ENCODE measurements at places on chromosomes 6 and 20. TPM values are rescaled to one million over a fixed set of nuclear protein-coding genes. Genes with fewer than 3 reads are reported as not detected.

- no peaks in the 10 kb centered on the region for H3K27me3 ChIP-seq
- no peak for DNase-seq
- H3K4me3 ChIP-seq = no peak overlapping the region
- H3K4me1 ChIP-seq = no peaks in the 10 kb centered on the region
Observed at GRCh38 chr6:166927240-166927934, 29.0 kb downstream of the RNASET2 start.

DNA sequence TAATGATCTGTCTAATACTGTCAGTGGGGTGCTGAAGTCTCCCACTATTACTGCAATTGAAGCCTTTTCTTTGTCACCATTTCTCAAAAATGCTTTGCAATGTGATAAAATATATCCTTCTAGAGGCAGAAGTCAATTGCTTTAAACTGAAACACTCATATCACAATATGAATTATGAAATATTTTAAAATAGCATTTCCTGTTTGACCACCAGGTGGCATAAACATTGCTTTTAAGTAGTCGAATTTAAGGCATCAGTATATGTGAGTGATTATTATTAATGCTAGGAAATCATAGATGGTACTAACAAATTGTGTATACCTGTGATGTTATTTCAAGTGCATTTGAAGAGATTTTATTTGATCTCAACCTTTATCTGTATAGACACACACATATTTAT is 87.5 kb downstream of the MEI4 start:
- no peak for DNase-seq
- H3K27ac ChIP-seq = no peak overlapping the region
- no peaks in the 10 kb centered on the region for H3K27me3 ChIP-seq
- H3K4me3 ChIP-seq = no peak overlapping the region
- H3K36me3 ChIP-seq = no peaks in the 10 kb centered on the region

DNA sequence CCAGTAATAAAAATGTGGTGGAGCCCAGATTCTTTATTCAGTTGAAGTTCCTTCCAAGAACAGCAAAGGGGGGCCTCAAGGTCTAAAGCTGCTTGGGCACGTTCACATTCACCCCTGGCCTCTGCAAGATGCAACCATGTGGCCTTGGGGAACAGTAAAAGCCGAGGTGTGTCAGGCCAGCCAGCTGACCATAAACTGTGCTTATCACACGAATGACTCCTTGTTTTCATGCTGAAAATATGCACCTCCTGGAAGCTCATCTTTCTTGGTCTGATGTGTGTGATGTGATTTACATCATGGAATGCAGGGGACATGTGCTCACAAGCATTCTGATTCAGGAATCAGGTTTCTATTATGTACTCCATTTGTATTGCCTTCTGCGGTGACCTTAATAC is 211.6 kb upstream of the MARCKS start:
- no peak for DNase-seq
- no peaks in the 10 kb centered on the region for H3K27me3 ChIP-seq
- no peak overlapping the region for H3K27ac ChIP-seq

DNA sequence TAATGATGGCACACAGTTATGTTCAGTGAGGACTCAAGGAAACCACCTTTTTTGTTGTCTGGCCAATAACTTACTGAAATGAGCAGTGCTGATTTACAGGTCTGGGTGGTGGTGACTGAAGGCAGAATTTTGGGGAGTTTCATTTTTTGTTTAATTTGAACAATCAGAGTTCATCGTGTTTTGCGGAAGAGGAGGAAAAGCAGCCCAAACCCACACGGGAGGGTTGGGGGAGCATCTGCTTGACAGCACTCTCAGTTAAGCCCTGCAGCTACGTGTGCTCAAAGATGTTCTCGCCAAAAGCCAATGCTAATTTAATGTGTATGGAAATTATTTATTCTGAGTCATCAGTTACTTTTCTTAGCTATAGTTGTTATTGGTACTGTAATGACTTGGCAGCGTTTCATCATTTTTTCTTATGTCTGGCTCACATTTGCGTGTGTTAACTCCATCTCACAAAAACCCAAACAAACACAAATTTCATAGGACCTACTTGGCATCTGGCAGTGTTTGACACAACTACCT is 89.2 kb downstream of the UST start:
- no peak overlapping the region for H3K27ac ChIP-seq
- H3K4me3 ChIP-seq = no peak overlapping the region
- no peaks in the 10 kb centered on the region for H3K27me3 ChIP-seq
- H3K4me1 ChIP-seq = peaks cover 7% of the 10 kb centered on the region

DNA sequence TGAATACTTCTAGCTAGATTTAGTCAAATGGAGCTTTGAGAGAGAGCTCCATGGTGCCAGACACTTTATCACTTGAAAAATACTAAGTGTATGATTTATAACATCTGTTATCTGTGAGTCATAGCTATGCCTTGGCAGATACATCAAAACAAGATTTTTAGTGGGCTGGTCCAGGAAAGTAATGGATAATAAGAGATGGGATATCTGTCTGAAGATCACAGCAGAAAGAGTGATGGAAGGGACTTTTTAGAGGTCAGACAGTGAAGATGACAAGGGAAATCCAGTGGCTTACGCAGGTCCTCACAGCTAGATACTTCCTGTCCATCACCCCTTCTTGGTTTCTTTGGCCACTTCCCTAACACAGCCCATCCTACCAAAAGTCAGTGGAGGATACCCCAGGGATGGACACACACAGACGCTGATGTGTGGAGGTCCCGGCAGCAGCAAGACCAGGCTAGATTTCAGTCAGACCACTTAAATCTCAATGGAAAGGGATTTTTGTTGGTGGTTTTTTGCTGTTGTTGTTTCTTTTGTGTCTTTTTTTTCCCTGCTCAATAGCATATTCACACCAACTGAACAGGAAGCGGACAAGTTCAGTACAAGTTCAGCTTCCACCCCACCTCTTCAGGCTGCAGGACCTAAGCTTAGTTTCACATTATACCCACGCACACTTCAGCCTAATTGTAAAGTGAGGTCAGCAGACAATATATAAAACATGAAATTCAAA is 209.3 kb downstream of the ALDH8A1 start:
- peaks cover 3% of the 10 kb centered on the region for H3K4me1 ChIP-seq
- no peaks in the 10 kb centered on the region for H3K36me3 ChIP-seq
- no peak for DNase-seq
- no peak overlapping the region for H3K4me3 ChIP-seq

DNA sequence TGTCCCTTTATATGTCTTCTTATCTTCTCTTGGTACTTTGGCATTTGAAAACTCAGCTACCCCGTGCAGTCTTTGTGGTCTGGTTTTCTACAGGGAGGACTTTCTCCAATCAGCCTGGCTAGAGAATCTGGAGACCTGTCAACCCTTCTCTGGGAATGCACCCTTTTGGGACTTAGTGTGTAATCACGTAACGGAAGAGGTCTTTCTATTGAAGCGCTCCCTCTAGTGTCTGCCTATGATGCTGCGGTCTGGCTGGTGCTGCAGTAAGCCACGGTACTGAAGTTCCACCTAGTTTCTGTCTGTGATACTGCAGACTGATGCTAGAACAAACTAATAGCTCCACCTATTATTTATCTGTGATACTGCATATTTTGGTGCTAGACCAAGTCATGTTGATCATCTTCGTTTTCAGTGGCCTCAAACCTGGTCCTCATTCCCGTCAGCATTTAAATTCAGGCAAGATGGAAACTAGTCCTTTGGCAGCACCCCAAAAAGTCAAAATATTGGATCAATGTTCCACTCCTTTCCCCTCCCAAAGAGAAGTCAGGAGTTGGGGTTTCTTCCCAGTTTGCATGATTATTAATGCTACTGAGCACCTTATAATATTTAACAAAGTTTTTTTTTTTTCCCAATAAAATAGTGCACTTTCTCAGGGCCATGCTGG is 12.5 kb upstream of the SIRPB2 start:
- H3K27ac ChIP-seq = no peak overlapping the region
- H3K4me3 ChIP-seq = no peak overlapping the region
- H3K36me3 ChIP-seq = no peaks in the 10 kb centered on the region

GRCh38 chr6:115783402-115784061 is 277.2 kb downstream of the FRK start:
- no peaks in the 10 kb centered on the region for H3K4me1 ChIP-seq
- no peak overlapping the region for H3K4me3 ChIP-seq
- no peak overlapping the region for H3K27ac ChIP-seq
- no peaks in the 10 kb centered on the region for H3K27me3 ChIP-seq
- H3K36me3 ChIP-seq = no peaks in the 10 kb centered on the region

- H3K36me3 ChIP-seq = peaks cover 7% of the 10 kb centered on the region
- DNase-seq = no peak
- H3K27me3 ChIP-seq = no peaks in the 10 kb centered on the region
- H3K4me1 ChIP-seq = peaks cover 77% of the 10 kb centered on the region
Observed at GRCh38 chr20:25039697-25040437, 18.1 kb downstream of the ACSS1 start.

DNA sequence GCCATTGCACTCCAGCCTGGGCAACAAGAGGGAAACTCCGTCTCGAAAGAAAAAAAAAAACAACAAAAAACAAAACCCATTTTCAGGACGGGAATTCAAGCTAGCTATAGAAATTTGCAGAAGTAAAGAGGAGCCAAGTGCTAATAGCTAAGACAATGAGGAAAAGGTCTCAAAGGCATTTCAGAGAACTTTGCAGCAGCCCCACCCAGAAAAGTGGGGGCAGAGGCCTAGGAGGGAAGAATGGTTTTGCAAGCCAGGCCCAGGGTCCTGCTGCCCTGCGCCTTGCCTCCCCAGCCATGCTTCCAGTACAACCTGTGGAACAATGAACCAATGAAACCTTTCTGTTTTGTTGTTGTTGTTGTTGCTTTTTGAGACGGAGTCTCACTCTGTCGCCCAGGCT is 38.3 kb upstream of the SAMHD1 start:
- H3K36me3 ChIP-seq = no peaks in the 10 kb centered on the region
- H3K27ac ChIP-seq = no peak overlapping the region
- no peak overlapping the region for H3K4me3 ChIP-seq
- H3K4me1 ChIP-seq = peaks cover 9% of the 10 kb centered on the region

- H3K36me3 ChIP-seq = no peaks in the 10 kb centered on the region
- H3K4me1 ChIP-seq = peaks cover 19% of the 10 kb centered on the region
- no peak overlapping the region for H3K4me3 ChIP-seq
- no peaks in the 10 kb centered on the region for H3K27me3 ChIP-seq
- DNase-seq = no peak
Observed at GRCh38 chr6:149046164-149046821, 271.2 kb upstream of the TAB2 start.

GRCh38 chr6:154411076-154411475 is 54.5 kb upstream of the IPCEF1 start:
- no peak overlapping the region for H3K27ac ChIP-seq
- H3K4me3 ChIP-seq = no peak overlapping the region
- DNase-seq = no peak

- H3K27me3 ChIP-seq = no peaks in the 10 kb centered on the region
- no peak overlapping the region for H3K4me3 ChIP-seq
- no peak overlapping the region for H3K27ac ChIP-seq
- DNase-seq = no peak
- no peaks in the 10 kb centered on the region for H3K36me3 ChIP-seq
- H3K4me1 ChIP-seq = no peaks in the 10 kb centered on the region
Observed at GRCh38 chr6:40634429-40634828, 47.3 kb upstream of the LRFN2 start.

DNA sequence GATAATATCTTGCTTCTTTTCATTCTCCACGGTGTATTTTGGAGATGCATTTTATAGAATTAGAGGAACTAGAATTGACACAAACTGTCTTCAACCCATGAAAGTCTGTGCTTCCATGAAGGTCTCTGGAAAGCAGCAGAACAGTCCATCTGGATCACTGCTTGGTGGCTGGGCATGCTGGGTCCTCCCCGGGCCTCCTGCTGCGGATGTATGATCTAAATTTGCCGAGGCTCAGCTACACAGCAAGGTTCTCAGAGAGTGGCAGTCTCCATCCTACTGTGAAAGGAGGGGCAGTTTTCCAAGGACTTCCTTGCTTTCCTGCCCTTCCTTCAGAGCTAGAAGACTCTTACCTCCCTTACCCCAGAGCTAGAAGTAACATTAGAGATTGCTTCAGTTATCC is 15.1 kb downstream of the PKIG start:
- H3K27ac ChIP-seq = peak overlapping the region; percentile 46
- no peaks in the 10 kb centered on the region for H3K27me3 ChIP-seq
- no peak for DNase-seq
- H3K4me3 ChIP-seq = no peak overlapping the region

DNA sequence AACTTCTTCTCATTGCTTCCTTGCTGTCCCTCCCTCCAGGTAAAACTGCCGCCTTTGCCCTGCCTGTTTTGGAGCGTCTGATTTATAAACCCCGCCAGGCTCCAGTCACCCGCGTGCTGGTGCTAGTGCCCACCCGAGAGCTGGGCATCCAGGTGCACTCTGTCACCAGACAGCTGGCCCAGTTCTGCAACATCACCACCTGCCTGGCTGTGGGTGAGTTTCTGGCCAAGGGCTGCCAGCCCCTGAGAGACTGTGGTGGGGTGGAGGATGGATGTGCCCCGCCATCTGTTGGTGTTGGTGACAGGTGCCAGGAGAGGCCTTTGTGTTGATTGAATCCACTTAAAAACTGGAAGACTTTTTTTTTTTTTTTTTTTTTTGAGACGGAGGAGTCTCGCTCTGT is 9.5 kb downstream of the DDX27 start:
- H3K27ac ChIP-seq = no peak overlapping the region
- no peak for DNase-seq
- H3K4me3 ChIP-seq = no peak overlapping the region
- no peaks in the 10 kb centered on the region for H3K27me3 ChIP-seq

- no peak overlapping the region for H3K27ac ChIP-seq
- DNase-seq = no peak
- peaks cover 18% of the 10 kb centered on the region for H3K4me1 ChIP-seq
- no peaks in the 10 kb centered on the region for H3K27me3 ChIP-seq
Observed at GRCh38 chr20:62161347-62161746, 17.8 kb downstream of the SS18L1 start.

DNA sequence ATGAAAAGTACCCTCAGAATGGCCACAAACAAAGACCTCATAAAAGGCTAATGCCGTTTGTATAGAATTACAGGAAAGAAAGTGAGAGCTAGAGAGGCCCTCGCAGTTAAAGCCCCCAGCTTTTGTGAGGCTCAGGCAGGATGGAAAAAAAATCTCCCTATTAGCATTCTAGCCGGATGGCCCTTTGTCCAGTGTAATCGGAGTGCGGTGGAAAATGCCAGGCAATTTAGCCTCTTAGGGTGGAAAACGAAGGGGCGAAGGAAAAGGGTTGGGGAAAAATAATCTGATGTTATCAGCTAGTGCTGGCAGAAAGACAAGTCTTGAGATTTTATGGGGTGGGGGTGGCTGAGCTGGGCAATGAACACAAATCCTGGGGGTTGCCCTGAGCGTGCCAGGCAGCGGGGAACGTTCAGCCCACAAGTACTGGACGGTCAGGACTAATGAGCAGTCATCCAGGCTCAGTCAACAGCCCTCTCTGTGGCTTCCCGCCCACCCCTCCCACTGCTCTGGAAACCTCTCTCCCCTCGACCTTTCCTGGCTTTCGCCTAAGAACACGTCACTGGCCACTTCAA is 92.4 kb downstream of the PSMG4 start:
- no peaks in the 10 kb centered on the region for H3K27me3 ChIP-seq
- no peak overlapping the region for H3K4me3 ChIP-seq
- H3K4me1 ChIP-seq = peaks cover 8% of the 10 kb centered on the region
- H3K36me3 ChIP-seq = no peaks in the 10 kb centered on the region
- H3K27ac ChIP-seq = no peak overlapping the region
- no peak for DNase-seq

FOXO3 gene
- 43.1 TPM for total RNA-seq

FABP7 gene
- not detected for total RNA-seq

FOXA2 gene
- not detected for total RNA-seq

MOXD1 gene
- total RNA-seq = not detected

POU5F1 gene
- not detected for total RNA-seq

SLC26A8 gene
- total RNA-seq = not detected
